HCT116 (cell line): ENCODE measurements at places on chromosomes 7 and 10. TPM values are rescaled to one million over a fixed set of nuclear protein-coding genes. Genes with fewer than 3 reads are reported as not detected.

Gene ADAM12
- not detected for total RNA-seq

Gene LRRD1
- total RNA-seq: not detected

Gene CYP2C18
- total RNA-seq: 0.17 TPM

GRCh38 chr10:90347239-90347638, 510.6 kb downstream of the HTR7 start:
- DNase-seq: no peak

DNA sequence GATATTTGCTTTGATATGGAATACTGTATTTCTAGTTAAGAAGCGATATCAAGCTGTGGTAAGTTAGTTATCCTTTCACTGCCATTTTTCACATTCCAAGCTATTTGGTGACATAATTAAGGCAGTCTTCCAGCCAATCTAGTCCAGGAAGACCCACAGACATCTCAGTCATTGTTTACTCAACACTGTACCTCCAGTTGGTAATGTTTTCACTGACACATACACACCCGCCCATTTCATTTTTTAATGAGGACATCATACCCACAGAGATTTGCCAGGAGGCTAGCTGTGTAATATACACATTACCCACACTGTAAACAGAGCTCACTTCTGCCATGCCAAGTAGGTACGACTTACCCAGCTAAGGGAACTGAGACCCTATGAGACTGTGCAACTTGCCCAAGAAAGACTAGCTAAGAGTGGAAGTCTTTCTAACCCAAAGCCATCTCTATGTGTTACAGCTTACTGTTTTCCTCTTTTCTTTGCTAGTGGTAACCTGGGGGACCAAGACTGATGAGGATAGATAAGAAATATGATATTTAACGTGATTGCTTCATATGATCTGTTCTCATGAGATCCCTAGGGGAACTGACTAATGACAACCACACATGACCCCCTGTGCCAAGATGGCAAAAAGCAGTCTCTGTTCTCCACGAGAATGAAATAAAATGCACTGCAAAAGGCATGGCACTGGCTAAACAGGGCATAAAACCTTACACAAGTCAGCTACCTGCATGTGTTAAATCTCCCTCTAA, 179.0 kb downstream of the DGKI start:
- no peak for DNase-seq

DNA sequence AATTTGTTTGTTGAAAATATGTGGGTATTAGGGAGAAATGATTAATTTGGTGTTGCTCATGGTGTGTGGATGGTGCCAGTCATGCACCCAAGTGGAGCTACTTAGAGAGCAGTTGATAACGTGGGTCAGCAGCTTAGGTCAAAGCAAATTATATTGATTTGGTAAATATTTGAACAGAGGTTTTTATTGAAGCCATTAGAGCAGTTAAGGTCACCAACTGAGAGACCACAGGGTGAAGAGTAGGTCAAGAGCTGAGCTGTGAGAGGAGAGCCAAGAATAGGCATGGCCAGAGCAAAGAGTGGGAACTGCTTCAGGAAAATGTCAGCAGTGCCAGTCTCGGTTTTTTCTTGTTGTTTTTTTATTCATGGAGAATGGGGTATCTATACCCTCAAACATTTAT, 97.9 kb downstream of the TMEM168 start:
- no peak for DNase-seq

- DNase-seq: peak; percentile 42
These were observed 71.4 kb downstream of the NEURL1 start for GRCh38 chr10:103564776-103565520.

DNA sequence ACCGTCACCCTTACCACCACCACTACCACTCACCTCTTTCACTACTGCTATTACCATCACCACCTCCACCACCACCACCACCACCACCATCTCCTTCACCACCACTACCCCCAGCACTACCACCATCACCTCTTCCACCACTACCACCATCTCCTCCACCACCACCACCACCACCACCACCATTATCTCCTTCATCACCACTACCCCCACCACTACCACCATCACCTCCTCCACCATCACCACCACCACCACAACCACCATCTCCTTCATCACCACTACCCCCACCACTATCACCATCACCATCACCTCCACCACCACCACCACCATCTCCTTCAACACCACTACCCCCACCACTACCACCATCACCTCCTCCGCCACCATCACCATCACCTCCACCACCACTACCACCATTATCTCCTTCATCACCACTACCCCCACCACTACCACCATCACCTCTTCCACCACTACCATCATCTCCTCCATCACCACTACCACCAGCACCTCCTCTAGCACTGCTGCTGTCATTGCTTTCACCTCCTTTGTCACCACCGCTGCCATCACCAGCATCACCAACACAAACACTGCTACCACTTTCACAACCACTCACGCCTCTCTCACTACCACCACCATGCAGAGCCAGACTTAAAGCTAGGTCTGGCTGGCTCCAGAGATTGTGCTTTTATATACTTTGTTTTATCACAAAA, 109.3 kb downstream of the ICA1 start:
- no peak for DNase-seq

Gene STAMBPL1
- total RNA-seq: 11.0 TPM

DNA sequence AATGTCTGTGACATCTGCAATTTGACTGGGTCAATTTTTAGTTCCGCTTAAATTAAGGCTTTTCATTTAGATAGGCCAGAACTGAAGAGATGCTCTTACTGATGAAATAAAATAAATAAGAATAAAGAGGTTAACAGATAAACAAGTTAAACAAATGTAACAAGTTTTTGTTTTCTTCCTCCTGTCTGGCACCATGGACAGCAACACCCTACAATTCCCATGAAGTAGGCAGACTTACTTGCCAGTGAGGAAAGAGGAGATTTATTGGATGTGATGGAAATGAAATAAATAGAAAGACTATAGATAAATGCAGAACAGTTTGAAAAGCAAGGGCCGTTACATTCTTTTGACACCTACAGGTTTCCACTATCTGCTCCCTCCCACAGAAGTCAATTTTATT, 118.5 kb downstream of the AMPH start:
- DNase-seq: no peak

- no peak for DNase-seq
These were observed 116.8 kb upstream of the SH2B2 start for GRCh38 chr7:102169651-102170392.

Gene HGF
- total RNA-seq: 0.15 TPM

Gene CLRN3
- 0.39 TPM for total RNA-seq

DNA sequence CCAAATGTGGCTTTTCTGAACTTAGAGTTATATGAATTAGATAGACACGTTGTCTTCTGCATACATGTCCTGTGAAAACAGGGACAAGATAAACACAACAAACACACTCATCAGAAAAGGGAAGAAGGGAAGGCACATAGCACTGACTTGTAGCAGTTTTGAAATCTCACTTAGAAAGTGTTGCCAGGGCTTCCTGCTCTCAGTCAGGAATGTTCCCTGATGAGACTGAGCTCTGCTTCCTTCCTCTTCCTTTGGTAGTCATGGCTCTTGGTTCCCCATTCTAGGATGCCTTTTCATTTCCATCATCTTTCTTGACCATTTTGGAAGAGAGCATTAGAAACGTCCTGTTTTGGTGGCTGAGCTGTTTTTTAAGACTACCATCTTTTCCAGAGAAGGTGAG, 233.8 kb upstream of the LYZL1 start:
- DNase-seq: no peak

Gene CARD11
- total RNA-seq: 0.57 TPM

Gene EPO
- total RNA-seq: 0.30 TPM

Gene PLXNA4
- not detected for total RNA-seq

GRCh38 chr7:5477126-5477525, 53.5 kb upstream of the TNRC18 start:
- DNase-seq: no peak

GRCh38 chr7:105794741-105795729, 81.4 kb downstream of the ATXN7L1 start:
- no peak for DNase-seq

DNA sequence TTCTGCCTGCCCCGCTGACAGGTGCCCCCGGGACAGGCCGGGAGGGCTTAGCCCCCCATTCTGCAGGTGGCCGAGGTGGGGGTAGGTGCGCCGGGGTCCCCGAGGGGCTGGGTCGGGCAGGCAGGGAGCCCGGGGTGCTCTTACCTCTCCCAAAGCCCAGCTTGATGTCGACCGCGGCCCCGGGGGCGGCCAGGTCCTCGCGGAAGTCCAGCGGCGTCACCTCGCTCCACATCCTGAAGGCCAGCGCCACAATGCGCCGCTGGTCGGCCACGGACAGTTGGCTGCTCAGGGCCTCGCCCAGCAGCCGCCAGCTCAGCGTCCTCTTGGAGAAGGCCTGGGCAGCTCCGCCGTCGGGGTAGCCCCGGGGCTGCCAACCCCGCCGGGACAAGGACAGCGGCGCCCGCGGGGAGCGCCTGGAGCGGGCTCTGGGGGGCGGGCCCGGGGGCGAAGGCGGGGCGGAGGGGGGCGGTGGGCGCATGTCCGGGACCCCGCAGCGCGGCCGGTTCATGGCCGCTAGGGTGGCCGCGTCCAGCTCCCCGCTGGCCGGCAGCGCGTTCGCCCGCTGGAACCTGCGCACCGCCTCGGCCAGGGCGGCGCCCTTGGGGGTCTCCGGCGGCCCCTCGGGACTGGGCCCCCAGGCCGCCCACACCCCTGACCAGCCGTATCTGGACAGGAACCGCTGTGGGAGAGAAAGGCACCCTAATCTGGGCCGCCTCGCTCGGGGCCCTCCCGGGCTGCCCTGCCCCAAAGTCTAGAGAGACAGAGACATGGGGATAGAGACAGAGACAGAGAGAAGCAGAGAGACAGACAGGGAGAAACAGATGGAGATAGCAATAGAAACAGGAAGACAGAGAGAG, 1.7 kb downstream of the MMP21 start:
- DNase-seq: no peak

Gene SVOPL
- total RNA-seq: not detected

DNA sequence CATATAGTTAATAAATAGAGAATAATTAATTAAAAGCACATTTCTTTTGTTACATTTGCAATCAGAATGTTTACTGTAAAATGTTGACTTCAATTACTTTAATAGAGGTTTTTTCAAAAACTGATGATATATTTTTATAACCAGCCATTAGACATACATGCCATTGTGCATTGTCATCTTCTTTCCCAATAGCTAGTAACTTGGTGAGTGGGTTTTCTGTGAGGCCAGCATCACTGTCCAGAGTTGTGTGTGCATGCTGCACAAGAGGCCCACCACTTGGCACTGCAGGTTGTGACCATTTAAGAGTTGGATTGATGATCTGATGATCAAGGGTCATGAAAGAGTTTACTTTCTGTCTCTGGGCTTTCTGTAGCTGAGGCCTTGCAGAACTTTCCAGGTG, 46.5 kb downstream of the TFEC start:
- no peak for DNase-seq

- no peak for DNase-seq
These were observed 18.6 kb downstream of the NSMCE4A start for GRCh38 chr10:121956111-121957061.

GRCh38 chr10:77887631-77888355, 38.8 kb downstream of the DLG5 start:
- no peak for DNase-seq

Gene EMX2
- total RNA-seq: not detected

Gene BEND7
- 13.8 TPM for total RNA-seq

DNA sequence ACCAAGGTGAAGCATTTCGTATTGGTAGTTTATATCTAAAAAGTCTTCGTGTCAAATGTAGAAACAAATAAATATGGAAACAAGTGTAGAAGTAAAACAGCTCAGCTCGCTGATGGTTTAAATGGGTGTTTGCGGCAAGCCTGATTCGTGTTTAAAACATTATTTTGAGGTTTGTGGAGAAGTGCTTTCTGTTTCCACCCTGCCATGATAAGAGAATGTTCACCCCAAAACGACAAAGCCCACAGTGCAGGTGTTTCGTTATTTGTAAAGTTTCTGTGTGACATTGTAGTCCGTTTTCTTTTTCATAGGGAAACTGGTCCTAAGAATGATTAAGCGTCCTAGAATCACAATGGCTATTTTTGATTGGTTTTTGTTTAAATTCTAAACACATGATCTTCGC, 316.2 kb upstream of the SHH start:
- DNase-seq: no peak

Gene UCN3
- not detected for total RNA-seq

Gene LAMB1
- total RNA-seq: 32.0 TPM

Gene SEMA3C
- 25.3 TPM for total RNA-seq

Gene CLDN3
- total RNA-seq: 19.2 TPM

DNA sequence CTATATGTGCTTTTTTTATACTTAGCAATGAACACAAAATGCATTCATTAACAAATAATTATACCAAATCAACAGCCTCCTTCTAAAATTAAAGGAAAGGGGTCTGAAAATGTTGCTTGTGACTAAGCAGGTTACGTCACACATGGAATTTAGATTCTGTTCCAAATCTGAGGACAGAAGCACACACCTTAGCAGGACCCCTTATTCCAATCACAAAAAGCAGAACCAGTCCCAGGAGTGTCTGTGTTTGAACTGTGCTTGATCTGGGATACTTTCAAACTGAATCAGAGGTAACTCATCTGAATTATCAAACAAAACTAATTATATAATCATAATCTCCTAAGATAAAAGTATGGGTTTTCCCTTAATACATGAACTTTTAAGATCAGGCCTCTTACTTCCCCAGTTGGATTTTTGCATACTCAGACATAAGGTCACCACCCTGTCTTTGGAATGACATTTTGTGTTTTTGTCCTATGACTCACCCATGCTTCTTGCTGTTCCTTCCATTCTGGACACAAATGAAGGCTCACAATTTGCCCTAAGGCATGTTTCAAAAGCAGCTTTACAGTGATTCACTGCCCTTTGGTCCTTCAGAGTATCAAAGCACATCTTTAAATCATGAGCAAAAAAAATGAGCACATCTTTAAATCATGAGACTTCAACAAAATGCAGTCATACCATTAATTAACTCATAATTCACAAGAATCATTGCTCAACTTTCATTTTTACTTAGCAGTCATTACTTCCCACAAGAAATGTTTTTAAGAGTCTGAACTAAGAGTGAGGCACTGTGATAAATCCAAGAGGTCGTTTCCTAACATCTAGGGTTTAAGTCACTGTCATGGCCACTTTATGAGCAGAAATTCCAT, 35.5 kb downstream of the SEMA3C start:
- peak; percentile 98 for DNase-seq

Gene POU6F2
- total RNA-seq: 0.27 TPM

Gene GIMAP4
- 0.49 TPM for total RNA-seq

Gene FRMPD2
- total RNA-seq: 0.30 TPM

GRCh38 chr7:130649004-130649790, 19.4 kb downstream of the COPG2 start:
- peak; percentile 68 for DNase-seq

Gene CDNF
- 1.1 TPM for total RNA-seq

- no peak for DNase-seq
These were observed 91.1 kb downstream of the CPED1 start for GRCh38 chr7:121079425-121080169.

Gene CALCR
- 0.10 TPM for total RNA-seq

Gene COL1A2
- 3.0 TPM for total RNA-seq

Gene IRF5
- 16.5 TPM for total RNA-seq

Gene TMEM213
- not detected for total RNA-seq

GRCh38 chr7:149872419-149873073, 1.2 kb upstream of the ATP6V0E2 start:
- DNase-seq: no peak

DNA sequence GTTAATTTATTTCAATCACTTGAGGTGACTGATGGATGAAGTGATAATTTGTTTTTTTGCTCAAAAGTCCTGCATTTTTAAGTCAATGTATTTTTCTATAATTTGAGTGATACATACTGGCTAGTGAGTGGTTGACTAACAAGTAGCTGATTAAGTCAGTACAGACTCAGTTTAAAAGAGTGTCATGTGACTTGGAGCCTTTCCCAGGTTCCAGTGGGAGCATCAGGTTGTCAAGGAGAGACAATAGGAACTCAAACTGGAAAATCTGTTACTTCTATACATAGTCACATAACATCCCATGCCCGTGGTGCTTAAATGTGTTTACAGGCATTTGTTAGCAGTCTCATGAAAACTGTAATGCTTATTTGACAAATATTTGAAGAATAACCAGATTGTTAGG, 154.7 kb downstream of the ANK3 start:
- no peak for DNase-seq
